DMS153 (cell line): ENCODE measurements at places on chromosomes 12 and 14.

DNA sequence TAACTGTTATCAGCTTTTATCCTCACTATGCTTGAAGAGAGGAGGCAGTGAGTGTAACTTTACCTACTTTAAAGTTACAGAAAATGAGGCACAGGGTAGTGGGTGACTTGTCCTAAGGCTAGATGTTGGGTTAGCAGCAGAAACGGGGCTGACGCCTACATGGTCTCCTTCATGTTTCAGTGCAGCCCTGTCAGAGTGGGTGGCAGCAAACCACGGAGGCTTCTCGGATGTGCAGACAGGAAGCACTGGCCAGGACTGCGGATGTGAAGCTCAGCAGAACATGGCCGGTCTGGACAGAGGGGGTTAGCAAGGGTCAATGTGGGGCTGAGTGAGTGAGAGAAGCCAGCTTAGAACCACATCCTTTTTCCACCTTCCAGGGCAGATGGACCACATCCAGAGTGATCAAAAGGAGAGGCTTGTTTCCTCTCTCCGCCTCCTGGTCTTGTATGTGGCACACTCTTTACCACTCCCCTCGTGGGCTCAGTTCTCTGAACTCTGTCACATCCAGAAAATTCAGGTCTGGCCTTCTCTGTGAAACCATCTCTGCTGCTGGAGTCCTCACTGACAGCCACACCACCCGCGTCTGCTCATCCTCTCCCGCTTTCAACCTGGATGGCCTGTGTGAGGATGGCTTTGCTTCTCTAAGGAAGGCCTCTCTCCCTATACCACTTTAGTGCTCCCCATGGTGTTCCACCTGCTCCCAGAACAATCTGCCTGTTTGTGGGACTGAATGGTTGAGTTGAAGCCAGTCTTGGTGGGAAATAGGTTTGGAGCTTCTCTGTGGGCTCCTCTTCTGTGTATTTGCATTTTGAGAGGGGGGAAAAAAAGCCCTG is 14.1 kb downstream of the SUSD6 start:
- DNase-seq: no peak

GRCh38 chr14:75249251-75249957 is 29.2 kb upstream of the FOS start:
- peak; percentile 92 for DNase-seq

GRCh38 chr12:132033627-132034026 is 83.9 kb downstream of the EP400 start:
- no peak for DNase-seq

DNA sequence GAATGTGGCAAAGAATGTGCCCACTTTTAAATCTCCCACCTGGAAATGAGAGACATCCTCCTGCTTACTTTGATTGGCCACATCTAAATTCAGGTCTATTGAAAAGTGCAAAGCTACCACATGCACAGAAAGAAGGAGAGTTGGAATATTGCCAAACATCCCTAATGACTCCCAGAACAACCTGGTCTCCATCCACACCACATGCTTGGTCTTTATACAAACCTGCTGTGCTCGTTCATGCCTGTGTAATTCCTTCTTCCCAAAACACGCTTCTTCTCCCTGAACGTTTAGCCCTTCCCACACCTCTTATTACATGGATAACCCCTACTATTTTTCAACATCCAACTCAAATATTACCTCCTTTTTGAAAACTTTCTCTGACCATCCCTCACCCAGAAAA is 66.2 kb upstream of the BCL2L14 start:
- DNase-seq: peak; percentile 4

DNA sequence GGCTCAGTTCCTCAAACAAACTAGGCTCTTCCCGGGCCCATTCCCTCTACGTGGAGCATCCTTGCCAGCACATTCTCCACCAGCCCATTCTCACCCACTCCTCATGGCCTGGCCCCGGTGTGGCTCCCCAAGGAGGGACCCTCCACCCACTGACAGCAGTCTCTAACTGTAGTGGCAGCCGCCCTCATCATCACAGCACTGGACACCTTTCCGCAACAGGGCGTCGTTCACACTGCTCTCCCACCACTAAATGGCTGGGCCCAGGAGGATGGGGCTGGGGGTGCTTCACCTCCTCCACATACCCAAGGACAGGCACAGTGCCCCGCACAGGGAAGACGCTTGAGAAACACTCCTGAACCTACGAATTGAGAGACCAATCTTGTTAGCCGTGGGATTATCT is 123.0 kb downstream of the RIMBP2 start:
- DNase-seq: no peak

- no peak for DNase-seq
Observed at GRCh38 chr12:101759396-101760047, 20.3 kb upstream of the SYCP3 start.

- DNase-seq: no peak
Observed at GRCh38 chr12:124705545-124706138, 138.2 kb upstream of the NCOR2 start.

GRCh38 chr12:62813031-62813829 is 121.7 kb downstream of the PPM1H start:
- no peak for DNase-seq

GRCh38 chr12:112401903-112402498 is 7.4 kb downstream of the RPL6 start:
- no peak for DNase-seq

DNA sequence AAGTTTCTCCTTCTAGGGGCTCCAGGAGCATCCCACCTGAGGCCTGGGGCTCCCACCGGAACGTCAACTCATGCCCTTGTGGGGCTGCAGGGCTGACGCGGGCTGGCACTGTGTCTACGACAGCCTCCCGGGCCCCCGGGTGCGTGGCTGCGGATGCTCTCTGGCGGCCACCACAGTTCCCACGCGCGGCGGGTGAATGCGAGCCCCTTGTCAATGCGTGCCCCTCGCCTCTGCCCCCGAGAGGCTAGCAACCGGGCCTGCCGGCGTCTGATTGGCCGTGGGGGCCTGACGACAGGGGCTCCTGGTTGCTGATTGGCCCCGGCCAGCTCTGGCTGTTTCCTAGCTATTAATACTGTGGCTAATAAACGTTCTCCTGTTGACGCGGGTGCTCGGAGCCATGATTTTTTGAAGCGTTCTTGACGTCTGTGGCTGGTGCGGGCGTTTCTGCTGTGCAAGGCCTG is 1.8 kb upstream of the MEG3 start:
- no peak for DNase-seq

GRCh38 chr12:27999521-27999920 is 27.0 kb upstream of the PTHLH start:
- no peak for DNase-seq

- DNase-seq: no peak
Observed at GRCh38 chr12:75581515-75581914, 70.1 kb upstream of the KRR1 start.

- DNase-seq: no peak
Observed at GRCh38 chr12:70875628-70876027, 44.9 kb downstream of the PTPRR start.

GRCh38 chr12:125871811-125872594 is 806.8 kb downstream of the AACS start:
- no peak for DNase-seq
